ENCODE measurements at places on chromosomes 7 and 10.

GRCh38 chr7:45638916-45639315 is 64.7 kb downstream of the ADCY1 start:
- DNase-seq, result no peak

DNA sequence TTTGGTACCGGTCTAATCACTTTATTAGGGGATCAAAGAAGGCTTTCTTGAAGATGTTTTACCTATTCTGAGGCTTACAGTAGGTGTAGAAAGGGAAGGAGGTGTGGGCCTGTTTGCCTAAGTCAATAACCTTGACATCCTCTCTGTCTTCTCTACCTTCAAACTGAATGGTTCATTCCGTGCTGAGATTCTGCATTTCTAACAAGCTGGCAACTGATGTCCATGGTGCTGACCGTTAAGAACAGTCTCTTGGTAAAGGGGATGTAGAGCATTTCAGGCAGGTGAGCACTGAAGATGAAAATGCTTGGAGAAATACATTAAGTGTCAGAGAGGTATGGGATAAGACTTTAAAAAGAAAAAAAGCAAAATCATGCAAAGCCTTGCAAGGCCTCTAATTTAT is 51.5 kb upstream of the DGKB start:
- DNase-seq, result no peak

- DNase-seq, result no peak
Observed at GRCh38 chr7:44059219-44060090, 5.9 kb downstream of the PGAM2 start.

DNA sequence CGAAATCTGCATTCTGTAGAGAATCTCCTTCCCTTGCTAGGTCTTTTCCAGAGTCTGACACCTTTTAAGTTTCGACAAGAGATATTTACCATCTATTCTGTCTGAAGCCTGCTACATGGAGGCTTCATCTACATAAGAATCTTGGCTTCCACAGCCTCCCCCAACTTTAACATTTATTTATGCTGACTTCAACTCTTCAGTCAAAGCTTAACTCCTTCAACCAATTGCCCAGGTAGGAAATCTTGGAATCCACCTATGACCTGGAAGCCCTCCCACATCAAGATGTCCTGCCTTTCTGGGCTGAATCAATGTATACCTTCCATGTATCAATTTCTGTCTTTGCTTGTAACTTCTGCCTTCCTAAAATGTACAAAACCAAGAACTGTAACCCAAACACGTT is 54.7 kb downstream of the MINPP1 start:
- DNase-seq, result no peak

DNA sequence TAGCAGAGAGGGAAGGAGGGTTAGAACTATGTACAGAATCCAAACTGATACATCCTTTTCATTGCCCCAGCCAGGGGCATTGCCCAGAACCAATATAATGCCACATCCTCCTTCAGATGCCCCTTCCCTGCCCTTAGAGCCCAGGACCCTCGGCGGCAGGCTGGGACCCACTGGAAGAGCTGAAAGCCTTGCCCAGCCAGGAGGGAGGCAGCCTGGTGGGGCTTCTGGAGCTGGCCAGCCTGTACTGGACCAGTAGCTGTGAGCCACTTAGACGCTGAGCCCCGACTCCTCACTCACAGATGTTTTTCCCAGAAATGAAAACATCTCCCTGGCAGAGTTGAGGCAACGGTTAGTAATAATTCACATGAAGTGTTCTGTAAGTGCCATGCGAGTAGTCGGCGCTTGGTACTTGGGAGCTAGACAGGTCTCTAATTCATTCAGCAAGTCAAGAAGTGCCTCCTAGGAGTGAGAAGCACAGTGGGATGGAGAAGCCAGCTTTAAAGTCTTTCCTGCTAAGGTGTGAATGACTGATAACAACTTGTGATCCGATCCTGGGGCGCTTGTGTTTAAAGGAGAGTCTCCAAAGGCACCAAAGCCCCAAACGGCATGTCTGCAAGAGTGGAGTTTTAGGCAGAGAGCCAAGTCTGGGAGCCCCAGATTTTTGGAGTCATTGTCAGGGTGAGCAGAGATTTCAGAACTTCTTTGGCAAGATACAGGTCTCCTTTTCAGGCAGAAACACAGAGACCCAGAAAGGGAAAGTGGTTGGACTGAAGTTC is 9.8 kb downstream of the VSIR start:
- no peak for DNase-seq

GRCh38 chr10:58336242-58336641 is 1.4 kb downstream of the UBE2D1 start:
- DNase-seq, result no peak

DNA sequence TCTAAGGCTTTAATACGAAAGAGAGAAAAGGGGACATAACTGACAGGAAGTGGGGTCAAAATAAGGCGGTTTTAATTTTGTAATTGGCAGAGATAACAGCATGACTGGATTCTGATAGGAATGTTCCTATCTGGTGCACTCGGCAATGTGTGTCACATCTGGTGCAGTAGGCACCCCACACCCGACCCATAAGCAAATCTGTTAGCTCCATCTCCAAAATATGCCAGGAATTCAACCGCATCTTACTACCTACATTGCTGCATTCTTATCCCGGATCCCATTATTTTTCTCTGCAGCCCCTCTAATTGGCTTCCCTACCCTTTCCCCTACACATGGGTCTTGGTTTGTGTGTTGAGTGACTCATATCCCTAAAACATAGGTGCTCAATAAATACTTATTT is 19.1 kb upstream of the GALNT11 start:
- no peak for DNase-seq

- no peak for DNase-seq
Observed at GRCh38 chr7:43884209-43884608, 14.9 kb upstream of the MRPS24 start.

GRCh38 chr10:72221278-72221677 is 5.2 kb upstream of the ASCC1 start:
- no peak for DNase-seq

GRCh38 chr7:26862834-26863233 is 1.6 kb downstream of the SKAP2 start:
- DNase-seq, result no peak

DNA sequence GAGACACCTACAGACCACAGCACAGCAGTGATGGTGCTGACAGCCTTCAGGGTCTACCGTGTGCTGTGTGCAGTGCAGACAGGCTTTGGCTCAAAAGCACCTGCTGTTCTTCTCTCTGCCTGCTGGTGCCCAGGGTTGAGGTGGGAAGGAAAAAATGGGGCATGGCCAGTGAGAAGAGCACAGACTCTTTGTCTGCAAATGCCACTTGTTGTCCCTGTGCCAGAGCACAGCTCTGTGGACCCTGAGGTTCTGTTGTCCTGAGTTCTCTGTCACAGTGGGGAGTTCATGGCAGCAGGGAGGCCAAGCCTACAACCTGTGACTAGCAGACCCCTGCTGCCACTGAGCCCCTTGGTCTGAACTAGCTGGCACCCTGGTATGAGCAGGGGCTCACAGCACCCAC is 376.7 kb downstream of the GLRX3 start:
- no peak for DNase-seq

GRCh38 chr7:34043461-34044305 is 138.3 kb downstream of the BMPER start:
- DNase-seq, result no peak

GRCh38 chr7:26508481-26508880 is 216.8 kb downstream of the SNX10 start:
- DNase-seq, result no peak

- DNase-seq, result no peak
Observed at GRCh38 chr7:2670171-2670570, 17.8 kb upstream of the AMZ1 start.

- DNase-seq, result no peak
Observed at GRCh38 chr7:75072981-75073283, 670 bp downstream of the RCC1L start.

GRCh38 chr10:102959360-102959759 is 41.3 kb downstream of the CNNM2 start:
- no peak for DNase-seq

DNA sequence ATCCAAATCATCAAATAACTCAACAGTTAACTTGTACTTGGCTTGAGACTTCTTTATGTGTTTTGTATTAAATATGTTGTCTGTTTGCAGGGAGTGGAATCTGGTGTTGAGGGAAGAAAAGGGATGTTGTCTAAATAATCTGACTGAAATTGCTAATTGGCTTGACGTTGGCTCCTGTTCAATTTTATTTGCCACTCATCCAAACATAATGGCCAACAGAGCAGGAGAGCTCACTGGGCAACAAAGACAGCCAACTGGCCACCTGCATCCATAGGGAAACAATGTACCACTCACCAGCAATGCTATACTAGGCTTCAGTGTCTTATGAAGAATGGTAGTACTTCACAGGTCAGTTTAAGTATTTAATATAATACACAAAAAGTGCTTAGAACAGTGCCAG is 80.5 kb downstream of the FAM13C start:
- DNase-seq, result no peak

DNA sequence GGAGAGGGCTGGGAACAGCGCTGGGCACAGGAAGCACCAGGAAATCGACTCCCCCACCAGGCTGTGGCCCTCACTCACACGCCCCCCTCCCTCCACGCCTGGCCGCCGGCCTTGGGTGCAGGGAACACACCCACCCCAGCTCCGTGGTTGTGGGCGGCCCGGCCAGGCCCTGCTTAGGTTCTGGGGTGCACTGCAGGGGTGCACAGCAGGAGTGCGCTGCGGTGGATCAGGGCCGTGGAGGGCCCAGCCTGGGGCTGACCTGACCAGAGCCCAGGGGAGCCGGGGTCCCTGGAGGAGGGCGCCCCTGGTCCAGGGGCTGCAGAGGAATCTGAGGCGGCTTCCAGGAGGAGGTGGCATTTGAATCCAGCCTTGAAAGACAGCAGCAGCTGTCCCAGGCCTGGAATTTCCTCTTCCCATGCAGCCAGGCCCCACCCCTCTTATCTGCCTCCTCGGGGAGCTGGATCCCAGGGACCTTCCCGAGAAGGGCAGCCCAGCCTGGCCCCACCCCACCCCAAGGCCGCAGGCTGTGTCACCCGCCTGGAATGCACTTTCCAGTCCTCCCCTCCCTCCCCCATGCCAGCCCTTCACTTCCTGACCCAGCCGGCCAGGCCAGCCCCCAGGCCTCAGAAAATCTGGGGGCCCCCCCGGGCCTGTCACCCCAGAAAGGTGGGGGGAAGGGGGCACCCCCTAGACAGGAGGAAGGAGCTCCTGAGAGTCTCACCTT is 18.4 kb upstream of the PDGFA start:
- no peak for DNase-seq

- DNase-seq, result no peak
Observed at GRCh38 chr10:100192350-100192749, 6.5 kb upstream of the ERLIN1 start.

DNA sequence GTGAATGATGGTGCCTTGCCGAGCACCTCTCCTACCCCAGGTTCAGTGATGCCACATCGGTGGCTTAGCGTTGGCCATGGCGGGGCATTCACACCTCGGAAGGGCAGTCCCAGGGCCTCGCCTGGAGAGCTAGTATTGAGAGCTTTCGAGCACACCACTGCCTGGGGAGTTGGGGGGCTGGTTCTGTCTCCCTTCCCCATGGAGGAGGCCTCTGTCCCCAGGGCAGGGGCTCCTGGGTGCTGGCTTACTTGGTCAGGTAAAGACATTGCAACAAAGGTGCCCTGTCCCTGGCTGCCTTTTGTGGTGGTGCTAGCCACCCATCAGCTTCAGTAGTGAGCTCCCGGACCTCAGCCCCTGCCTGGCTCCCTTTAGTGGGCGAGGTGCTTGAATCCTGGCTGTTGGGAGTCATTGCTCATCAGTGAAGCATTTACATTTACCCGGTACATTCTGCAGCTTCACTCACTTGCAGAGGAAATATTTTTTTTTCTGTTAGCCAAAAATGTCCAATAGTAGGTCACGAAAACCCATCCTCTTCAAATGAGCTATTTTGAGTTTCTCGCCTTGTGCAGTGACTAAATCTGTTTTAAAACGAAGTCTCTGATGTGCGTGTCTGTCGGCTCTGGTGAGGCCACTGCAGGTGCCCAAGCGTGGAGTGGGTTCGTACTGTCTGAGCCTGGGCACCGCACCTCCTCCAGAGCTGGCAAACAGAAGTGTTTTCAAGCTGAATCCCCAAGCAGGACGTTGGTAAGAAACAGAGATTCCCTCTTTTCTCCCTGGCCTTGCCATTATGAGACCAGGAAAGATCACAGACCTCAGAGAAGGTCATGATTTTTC is 95.5 kb downstream of the INPP5A start:
- no peak for DNase-seq

DNA sequence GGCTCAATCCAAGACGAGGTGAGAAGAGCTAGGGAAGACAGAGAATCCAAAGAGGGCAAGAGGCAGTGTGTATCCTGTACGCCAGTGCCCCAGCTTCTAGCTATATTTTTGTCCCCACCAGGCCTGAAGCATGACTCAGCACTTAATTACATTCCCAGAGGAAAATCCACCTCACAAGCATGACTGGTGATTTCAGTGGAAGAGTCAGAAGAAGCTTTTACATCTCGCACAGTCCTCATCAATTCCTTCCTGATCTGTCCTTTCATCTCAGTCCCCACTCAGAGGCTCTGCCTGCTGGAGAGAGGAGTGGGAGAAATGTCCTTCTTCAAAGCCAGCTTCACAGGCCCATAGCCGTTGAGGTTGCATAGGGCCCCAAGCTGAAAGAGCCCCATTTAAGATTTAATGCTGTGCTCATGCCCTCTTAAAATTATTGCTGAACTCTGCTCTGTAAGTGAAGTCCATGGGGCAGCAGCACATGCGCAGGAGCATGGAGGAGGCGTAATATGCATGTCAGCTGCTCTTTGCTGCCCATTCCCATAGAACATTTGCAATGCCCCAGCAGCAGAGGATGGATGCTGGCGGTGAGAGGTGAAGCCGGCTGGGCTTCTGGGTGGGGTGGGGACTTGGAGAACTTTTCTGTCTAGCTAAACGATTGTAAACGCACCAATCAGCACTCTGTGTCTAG is 39.0 kb upstream of the AOAH start:
- no peak for DNase-seq

DNA sequence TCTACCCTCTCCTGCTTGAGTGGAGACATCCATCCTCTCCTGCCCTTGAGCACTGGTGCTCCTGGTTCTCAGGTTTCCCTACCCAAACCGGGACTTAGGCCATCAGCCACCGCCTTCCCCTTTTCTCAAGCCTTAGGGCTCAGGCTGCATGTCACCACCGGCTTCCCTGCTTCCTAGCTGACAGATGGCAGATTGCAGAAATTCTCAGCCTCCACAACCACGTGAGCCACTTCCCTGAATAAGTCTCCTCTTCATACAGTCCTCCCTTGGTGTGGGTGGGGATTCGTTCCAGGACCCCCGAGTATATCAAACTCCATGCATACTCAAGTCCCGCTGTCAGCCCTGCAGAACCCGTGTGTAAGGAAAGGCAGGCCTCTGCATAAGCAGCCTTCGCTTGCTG is 203.5 kb upstream of the ZNF32 start:
- no peak for DNase-seq
